ENCODE measurements at places on chromosomes 3 and 15.

- DNase-seq = no peak
Measured at GRCh38 chr3:161713731-161714130, 217.1 kb downstream of the OTOL1 start.

DNA sequence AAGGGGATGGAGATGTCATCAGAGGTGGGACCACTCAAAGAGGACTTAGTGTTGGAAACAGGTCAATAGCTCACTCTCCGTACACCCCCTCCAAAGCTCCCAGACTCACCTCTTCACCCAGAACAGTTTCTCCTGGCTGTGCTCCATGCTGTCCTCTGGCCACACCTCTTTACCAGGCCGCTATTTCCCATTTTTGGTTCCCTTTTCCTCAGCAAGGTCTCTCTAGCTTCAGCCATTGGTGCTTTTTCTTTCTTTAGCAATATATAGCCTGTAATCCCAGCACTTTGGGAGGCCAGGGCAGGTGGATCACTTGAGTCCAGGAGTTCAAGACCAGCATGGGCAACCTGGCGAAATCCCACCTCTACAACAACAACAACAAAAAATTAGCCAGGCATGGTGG lies 123.6 kb upstream of the SMAD3 start:
- no peak for DNase-seq

- no peak for DNase-seq
Measured at GRCh38 chr15:31016446-31016915, 25.1 kb upstream of the MTMR10 start.

DNA sequence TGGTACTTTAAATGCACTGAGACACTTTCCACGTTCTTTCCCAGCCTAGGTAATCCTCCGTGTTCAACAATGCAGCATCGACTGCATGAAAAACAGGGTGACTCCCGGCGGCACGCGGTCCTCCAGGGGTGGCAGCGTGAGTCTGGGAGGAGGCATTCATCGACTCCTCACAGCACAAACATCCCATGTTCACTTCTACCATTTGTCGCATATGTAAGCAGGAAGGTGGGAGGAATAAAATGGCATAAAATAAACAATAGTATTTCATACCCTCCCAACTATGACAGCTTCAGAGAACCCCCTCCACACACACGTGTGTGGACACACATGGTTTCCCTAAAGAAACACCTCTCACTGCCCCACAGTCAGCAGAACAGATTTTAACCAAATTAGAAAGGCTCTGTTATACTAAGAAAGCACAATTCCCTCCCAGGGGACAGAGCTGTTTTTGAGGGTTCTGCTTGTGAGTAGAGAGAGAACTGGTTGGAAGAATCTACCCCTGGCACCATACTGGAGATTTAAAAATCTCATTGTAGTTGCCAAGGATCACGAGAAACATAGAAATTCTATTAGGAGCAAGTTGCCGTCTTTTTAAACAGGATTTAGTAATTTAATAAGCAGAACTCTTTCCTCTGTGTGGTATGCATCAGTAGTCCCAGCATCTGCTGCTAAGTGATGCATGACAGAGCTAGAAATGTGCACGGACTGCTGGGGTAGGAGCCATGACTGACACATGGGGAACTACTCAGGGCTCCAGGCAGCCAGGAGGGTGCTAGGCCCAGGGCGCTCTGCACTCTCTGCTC lies 6.0 kb downstream of the FAM43A start:
- DNase-seq = no peak

- peak; percentile 76 for DNase-seq
Measured at GRCh38 chr15:90388462-90389380, 679 bp downstream of the IQGAP1 start.

DNA sequence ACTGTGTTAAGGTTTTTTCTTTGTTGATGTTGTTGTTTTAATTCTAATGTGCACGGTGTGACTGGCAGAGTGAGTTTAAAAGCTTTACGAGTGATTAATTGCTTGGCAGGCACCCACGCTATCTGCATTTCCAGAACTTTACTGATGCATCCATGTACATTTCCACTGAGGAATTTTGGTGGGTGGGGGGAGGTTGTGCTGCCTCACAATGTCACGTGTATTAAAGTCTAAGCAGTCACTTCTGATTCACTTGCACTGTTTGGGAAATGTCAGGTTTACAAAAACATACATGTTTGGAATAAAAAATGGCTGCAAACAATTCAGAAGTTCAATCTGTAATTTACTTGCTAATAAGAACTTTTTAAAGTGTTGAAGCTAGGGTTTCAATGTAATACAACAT lies 38.5 kb upstream of the CTDSPL start:
- DNase-seq = no peak

GRCh38 chr15:49436751-49437150 lies 13.7 kb downstream of the FGF7 start:
- no peak for DNase-seq

GRCh38 chr3:38545983-38546382 lies 49.8 kb downstream of the EXOG start:
- DNase-seq = no peak

GRCh38 chr3:72597756-72598195 lies 250.5 kb downstream of the SHQ1 start:
- DNase-seq = peak; percentile 27

DNA sequence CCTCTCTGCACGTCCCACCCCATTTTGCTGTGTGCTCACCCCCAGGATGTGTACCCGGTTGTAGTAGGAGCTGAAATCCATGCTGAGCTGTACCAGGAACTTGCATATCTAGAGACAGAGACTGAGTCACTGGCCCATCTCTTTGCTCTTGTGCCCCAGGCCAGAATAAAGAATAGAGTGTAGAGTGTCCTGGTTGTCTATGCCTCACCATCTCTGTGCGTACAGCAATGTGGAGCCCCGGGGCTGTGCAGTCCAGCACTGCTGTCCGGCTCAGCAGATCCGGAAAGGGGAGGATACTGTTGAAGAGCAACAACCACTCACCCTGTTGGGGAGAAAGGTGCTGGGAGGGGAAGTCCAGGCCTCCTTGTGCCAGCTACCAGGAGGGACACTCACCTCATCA lies 2.6 kb downstream of the DALRD3 start:
- DNase-seq = no peak

DNA sequence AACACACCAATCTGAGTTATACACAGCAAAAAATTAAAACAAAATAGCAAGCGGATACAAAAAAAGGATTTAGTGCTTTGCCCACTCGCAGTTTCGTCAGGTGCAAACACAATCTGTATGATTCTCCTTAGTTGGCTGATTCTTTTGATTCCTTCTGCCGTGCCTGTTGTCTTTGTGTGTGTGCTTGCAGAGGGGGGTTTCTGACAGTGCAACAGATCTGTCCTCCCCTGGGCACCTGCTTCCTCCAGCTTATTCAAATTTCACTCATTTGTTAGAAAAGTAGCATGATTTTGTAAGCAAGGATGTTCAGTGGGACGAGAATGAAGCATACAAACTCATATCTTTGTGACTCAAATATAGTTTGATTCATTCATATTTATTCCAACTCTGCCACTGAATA lies 74.0 kb upstream of the NEO1 start:
- no peak for DNase-seq

DNA sequence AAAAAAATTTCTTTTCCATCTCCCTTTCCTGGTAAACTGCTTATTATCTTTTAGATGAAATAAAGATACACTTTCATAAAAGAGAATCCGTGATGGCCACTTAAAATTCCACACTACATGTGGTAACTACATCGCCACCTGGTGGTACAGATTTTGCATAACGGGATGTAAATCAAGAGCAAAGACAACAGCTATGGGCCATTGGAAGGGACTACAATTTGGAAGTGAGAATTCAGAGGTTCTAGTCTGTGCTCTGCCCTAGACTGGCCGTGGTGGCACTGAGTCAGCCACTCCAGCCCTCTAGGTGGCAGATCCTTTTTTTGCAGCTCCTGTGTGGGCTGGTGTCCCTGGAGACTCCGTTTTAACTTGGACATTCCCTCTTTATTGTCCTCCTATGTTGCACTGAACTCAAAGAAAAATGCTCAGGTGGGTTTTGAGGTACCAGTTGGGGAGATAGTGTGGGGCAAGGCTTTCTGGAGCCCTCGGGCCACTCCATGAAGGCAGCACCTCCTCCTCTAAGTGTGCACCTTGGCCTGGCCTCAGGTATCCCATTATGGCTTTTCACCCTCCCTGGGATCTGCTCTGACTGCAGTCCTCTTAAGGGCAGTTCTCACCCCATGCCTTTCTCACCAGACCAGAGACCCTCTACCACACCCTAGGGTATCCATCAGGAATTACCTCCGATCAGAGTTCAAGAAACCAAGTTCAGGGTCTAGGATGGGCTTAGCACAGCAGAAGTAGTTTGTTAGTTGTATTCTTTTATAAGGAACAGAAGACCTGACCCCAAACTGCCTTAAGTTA lies 54.9 kb downstream of the SPSB4 start:
- DNase-seq = peak; percentile 86

DNA sequence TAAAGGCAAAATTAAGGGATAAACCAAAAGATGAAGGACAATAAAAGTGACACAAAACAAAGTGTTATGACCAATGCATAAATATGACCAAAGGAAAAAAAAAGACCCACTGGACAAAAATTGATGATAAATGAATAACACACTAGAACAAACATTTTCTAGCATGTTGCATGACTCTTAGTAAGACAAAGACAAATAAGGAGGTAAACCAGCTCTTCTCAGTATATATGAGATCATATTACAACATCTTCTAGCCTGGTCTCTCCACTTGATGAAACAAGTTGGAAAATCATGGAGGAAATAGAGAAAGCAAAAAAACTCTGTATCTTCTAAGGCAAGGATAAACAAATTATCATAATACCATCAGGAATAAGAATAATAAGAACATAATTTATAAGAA lies 163.9 kb upstream of the GBE1 start:
- DNase-seq = no peak

All from HAP-1 (cell line).